ENCODE measurements at places on chromosomes 6 and 20. TPM values are rescaled to one million over a fixed set of nuclear protein-coding genes. Genes with fewer than 3 reads are reported as not detected.

Gene SEL1L2
- total RNA-seq = not detected

Gene PBOV1
- not detected for total RNA-seq

Gene ITPA
- total RNA-seq = 45.0 TPM

Gene MAP7
- total RNA-seq = 0.40 TPM

Gene NRSN2
- 12.4 TPM for total RNA-seq

Gene DPPA5
- not detected for total RNA-seq

Gene SLC25A27
- total RNA-seq = 18.6 TPM

Gene MEI4
- total RNA-seq = under 0.01 TPM

Gene CALHM6
- total RNA-seq = 3.8 TPM

Gene UBD
- 0.31 TPM for total RNA-seq

Gene STMND1
- not detected for total RNA-seq

Gene GTSF1L
- total RNA-seq = not detected

Gene SLC22A7
- not detected for total RNA-seq

Gene DNAH8
- total RNA-seq = 2.2 TPM

Gene UST
- 10.1 TPM for total RNA-seq

Gene ARFGEF3
- 1.1 TPM for total RNA-seq

Gene CST5
- total RNA-seq = not detected

Gene ITCH
- total RNA-seq = 46.4 TPM

Gene IRF4
- total RNA-seq = 1.8 TPM

Gene MOXD1
- 3.1 TPM for total RNA-seq

Gene TENT5A
- total RNA-seq = 23.1 TPM

Gene MAS1L
- not detected for total RNA-seq

Gene BTNL2
- not detected for total RNA-seq

Gene KIF25
- total RNA-seq = 1.8 TPM

Gene IRAK1BP1
- 4.8 TPM for total RNA-seq

Gene HLA-E
- total RNA-seq = 73.6 TPM

Gene SLPI
- 0.13 TPM for total RNA-seq

Gene OR2J3
- not detected for total RNA-seq

Gene ROS1
- 0.04 TPM for total RNA-seq

Gene OXT
- total RNA-seq = 0.66 TPM

Gene PCK1
- 0.13 TPM for total RNA-seq

Gene IL17A
- not detected for total RNA-seq

Gene SUPT3H
- total RNA-seq = 8.3 TPM

Gene SMLR1
- total RNA-seq = not detected

Gene TBX18
- total RNA-seq = 20.3 TPM

Gene TBXT
- not detected for total RNA-seq

Gene EDN3
- 17.9 TPM for total RNA-seq

Gene FNDC11
- total RNA-seq = 0.09 TPM

Gene FAM217A
- not detected for total RNA-seq

Measured in muscle of leg (tissue), 16 donors.